ENCODE measurements at places on chromosomes 5 and 9.

DNA sequence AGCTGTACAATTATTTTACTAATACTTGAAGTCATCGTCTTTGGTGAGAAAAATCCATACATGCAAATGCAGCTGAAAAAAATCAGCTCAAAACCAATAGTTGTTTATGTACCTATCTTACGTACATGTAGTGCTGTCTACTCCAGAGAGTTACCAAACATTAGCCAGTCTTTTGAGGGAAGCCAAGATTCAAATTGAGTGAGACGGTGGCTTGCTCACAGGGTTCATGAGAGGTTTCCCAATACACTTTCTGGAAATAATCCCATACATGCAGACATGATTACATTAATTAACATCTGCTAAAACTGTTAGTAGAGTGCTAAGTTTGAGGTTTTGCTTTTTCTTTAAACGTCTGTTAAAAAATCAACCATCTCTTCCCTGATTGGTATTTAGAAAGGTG is 2.3 kb downstream of the C9orf72 start:
- no peak for DNase-seq

DNA sequence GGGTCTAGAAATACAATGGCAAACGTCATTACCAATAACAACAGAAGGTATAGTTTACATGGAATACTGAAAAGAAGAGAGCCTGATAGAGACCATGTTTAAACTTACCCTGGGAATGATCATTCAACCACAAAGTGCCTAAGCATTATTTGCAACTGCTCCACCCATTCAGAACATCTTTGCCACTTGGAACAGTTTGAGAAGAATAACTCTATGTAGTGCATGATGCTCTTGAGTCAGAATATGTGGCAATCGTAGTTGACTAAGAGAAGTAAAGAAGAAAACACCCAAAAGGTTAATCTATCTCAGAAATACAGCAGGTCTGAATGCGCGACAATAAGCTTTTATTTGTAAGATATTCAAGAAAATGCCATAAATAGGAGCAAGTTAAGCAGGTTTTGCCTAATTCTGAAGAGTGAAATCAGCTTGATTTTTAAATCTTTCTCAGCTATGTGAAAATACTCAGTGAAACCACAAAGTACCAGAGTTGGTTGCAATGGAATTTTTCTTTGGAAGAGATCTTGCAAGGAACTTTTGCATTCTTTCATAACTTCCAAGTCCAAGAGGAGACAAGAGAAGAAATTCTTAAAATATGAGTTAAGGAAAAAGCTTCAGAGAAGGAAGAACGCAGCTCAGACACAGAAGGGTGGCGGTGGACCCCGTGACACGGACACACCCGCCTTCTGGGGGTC is 64.3 kb downstream of the HABP4 start:
- DNase-seq: no peak

DNA sequence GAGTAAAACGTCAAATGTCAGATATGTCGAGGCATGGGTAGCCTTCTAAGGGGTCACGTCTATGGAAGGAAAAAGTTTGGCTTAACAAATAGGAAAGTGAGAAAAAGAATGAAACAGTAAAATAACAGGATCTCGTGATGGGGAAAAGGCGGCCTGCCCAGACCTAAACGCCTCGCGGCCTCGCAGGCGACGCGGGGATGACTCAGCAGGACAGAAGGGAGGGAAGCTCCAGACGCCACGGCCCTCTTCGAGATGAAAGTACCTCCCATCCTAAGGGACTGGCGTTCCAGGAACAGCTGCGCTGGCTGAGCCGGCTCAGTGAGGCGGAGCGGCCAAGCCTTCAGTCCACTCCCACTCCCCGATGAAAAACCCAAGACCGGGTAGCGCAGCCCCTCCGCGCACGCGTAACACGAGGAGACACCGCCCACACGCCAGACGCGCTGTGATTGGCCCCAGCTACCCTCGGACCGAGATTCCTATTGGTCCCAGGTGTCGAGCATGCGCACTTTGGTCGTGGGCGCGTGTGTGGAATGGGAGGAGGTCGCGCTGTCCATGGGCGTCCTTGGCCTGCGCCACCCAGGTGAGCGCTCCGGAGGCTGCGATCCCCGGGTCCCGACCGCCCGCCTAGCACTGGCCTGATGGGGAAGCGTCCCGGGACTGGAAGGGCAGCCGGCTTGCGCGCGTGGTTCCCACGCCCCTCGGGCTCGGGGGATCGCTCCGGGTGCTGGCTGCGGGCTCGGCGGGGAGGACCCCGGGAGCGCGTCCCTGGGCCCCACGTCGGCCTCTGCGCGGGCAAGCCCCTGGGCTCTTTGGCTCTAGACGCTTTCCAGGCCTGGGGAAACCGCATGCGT is 588.5 kb downstream of the MTRR start:
- DNase-seq: peak; percentile 90

DNA sequence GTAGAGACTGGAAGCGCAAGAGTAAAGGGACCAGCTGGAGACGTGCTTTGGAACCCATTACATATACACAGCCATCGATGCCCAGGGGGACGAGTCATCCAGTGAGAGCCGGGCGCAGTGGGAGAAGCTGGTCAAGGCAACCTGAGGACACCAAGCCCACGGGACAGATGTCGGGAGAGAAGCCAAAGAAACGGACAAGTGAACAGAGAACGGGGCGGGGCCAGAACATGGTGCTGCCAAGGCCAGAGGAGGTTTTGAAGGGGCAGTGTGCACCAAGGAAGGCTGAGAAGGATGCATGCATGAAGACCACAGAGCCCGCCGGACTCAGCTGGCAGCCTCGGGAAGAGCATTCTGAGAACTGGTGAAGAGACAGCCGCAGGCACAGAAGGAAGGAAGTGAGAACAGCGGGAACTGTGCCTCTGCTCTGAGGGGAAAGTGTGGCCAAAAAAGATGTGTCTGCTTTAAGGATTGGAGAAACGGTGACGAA is 20.3 kb downstream of the CAMSAP1 start:
- DNase-seq: no peak

DNA sequence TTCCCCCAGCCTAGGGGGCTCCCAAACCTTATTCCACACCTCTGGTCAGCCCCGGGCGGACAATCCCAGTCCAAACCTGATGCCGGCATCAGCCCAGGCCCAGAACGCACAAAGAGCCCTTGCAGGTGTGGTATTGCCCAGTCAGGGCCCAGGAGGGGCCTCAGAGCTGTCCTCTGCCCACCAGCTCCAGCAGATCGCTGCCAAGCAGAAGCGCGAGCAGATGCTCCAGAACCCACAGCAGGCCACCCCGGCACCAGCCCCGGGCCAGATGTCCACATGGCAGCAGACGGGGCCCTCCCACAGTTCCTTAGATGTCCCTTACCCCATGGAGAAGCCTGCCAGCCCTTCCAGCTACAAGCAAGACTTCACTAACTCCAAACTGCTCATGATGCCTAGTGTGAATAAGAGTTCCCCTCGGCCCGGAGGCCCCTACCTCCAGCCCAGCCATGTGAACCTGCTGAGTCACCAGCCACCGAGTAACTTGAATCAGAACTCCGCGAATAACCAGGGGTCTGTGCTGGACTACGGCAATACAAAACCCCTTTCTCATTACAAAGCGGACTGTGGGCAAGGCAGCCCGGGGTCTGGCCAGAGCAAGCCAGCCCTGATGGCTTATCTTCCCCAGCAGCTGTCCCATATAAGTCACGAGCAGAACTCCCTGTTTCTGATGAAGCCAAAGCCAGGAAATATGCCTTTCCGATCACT is 27.6 kb upstream of the LTC4S start:
- DNase-seq: no peak

DNA sequence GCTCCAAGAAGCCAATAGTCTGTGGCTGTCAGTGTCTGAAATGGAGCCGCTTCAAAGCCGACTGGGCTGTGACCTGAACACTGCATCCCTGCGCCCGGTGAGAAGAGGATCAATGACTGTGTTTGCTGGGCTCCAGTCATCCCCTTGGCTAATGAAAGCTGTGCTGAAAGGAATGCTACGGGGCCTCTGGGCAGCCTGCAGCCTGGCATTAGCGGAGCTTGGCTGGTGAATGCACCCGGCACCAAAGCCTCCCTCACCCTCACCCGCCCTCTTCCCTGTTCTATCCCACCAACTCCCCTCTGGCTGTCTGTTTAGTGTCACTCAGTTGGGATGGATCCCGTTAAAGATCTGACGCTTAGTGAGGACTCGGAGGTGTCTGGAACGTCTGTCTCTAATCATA is 355.3 kb downstream of the BNC2 start:
- DNase-seq: no peak

GRCh38 chr5:154899151-154899816 is 38.7 kb downstream of the GEMIN5 start:
- no peak for DNase-seq

DNA sequence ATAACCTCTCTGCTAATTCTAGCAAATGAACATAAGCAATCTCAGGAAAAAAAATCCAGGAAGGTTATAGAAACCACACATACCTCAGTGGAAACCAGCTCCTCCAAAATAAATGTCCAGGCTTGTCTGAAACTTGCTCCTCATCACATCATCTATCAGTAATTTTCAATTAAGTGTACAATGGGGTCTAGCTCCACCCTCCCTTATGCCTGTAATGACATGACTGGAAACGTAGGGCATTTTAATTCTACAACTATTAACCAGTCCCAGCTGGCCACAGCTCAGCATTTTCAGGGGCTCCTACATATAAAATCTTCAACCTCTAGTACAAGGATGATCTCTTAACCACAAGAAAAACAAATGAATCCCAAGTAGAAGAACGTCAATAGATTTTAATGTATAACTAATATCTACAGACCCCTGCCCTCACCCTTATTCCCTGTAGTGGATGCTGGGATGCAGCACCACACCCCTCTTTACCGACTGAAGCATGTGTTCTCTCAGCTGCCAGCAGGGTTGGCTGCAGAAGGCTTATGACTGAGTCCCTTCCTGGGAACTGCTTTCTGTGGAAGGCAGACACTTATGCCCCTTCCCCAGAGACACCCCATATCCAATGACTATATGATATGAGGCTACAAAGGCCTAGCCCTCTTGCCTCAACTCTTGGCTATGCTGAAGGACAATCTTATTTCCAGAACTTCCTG is 6.8 kb downstream of the TSSK1B start:
- DNase-seq: no peak

GRCh38 chr5:174801798-174802197 is 77.4 kb downstream of the MSX2 start:
- no peak for DNase-seq

- no peak for DNase-seq
Observed at GRCh38 chr9:12790001-12790400, 15.2 kb downstream of the LURAP1L start.

DNA sequence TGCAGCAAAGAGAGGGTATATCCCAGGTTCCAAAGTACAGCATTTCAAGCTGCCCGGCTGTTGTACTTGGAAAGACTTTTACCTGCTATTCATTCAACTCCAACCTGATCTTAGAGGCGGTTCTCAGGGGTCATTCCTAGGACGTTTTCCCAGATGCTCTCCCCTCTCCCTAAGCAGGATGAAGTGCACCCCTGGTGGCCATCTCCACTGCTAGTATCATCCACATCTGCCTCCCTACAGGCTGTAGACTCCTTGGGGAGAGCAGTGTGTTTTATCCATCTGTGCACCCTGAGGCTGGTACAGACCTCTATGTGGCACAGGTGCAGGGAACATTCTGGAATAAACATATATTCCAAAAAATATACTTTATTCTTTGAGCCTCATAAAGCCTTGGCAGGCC is 56.8 kb downstream of the PTPN3 start:
- DNase-seq: no peak

DNA sequence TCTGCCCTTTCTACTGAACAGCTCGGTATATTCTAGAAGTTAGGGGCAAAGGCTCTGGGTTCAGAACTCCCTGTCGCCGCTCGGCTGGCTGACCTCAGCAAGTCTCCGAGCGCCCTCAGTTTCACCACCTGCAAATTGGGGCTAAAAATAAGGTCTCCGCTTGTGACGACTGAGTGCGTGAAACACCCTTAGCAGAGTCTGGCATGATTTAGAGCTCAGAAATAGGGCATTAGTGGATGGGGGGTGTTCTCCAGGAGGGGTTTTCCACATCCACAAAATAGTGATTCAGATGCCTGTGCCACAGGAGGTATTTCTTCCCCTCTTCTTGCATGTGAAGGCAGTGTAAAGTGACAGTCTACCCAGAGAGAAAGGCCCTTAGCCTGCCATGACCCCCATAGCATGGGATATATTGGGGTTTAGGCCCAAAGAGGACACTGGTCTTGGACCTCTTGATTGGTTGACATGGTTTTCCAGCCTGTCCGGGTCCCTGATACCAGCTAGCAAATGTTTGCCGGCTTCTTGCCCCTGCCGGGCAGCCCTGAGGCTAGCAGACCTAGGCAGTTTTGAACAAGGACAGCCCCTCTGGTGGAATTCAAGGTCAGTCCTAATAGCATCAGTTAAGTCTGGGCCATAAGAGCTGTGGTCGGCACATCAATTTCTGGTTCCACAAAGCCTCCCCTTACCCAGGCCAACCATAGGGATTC is 1.4 kb downstream of the ERGIC1 start:
- DNase-seq: no peak

GRCh38 chr9:88534456-88535225 is at the start of gene NXNL2:
NXNL2 (plus strand) TSS chr9:88535178; CDS start chr9:88535435, 257 bp downstream.
- peak; percentile 50 for DNase-seq

DNA sequence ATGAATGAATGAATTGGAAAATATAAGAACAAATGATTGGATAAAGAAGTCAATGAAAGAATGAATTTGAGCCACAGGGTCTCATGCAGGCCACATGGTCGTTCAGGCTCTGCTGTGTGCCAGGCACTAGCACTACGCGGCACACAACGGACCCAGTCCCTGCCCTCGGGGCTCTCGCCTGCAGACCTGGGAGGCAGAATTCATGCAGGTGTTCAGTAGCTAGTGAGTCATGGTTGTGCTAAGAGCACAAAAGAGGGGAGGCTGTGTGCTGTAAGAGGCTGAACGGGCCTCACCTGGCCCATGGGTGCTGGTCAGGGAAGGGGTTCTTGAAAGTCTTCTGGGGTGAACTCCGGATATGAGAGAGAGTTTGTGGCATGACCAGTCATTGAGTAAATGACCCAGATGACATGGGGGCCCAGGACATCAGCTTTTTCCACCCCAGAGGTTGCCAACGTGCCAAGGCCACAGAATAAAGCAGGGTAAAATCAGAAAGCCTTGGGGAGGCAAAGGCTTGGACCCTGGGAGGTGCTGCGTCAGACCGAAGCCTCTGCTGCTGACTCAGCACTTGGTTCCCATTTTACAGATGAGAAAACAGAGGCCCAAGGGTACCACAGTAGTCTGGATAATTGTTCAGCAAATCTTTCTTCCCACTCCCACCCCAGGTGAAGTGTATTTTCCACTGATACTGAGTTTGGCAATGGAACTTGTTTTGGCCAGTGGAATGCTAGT is 264.3 kb upstream of the MVB12B start:
- no peak for DNase-seq

- no peak for DNase-seq
Observed at GRCh38 chr9:89992326-89993198, 387.8 kb downstream of the GADD45G start.
